ENCODE measurements at places on chromosomes 11 and 22. TPM values are rescaled to one million over a fixed set of nuclear protein-coding genes. Genes with fewer than 3 reads are reported as not detected.

The CREB3L1 gene
- 5.8 TPM for total RNA-seq

The KRTAP5-8 gene
- total RNA-seq: not detected

The ANKRD49 gene
- total RNA-seq: 7.0 TPM

The RIMBP3B gene
- 0.71 TPM for total RNA-seq

The MRE11 gene
- total RNA-seq: 21.9 TPM

The MS4A3 gene
- not detected for total RNA-seq

The OR51B5 gene
- total RNA-seq: not detected

The PKDREJ gene
- not detected for total RNA-seq

The THRSP gene
- not detected for total RNA-seq

The OTOG gene
- total RNA-seq: not detected

The LDHAL6A gene
- not detected for total RNA-seq

The USP2 gene
- total RNA-seq: 0.60 TPM

The AIFM3 gene
- total RNA-seq: 2.1 TPM

The STARD10 gene
- total RNA-seq: 22.3 TPM

The SYTL2 gene
- total RNA-seq: 29.9 TPM

The SYT12 gene
- 10.3 TPM for total RNA-seq

The RASSF10 gene
- total RNA-seq: 10.3 TPM

The CRYBB2 gene
- 0.23 TPM for total RNA-seq

The ARHGEF17 gene
- 10.9 TPM for total RNA-seq

The HORMAD2 gene
- total RNA-seq: not detected

The OR10A2 gene
- total RNA-seq: not detected

The TMEM191C gene
- total RNA-seq: 1.1 TPM

The FLRT1 gene
- total RNA-seq: 0.09 TPM

The CASP5 gene
- total RNA-seq: not detected

The IGLL5 gene
- total RNA-seq: not detected

The HPX gene
- 0.55 TPM for total RNA-seq

The MPEG1 gene
- total RNA-seq: not detected

The MMP8 gene
- total RNA-seq: not detected

The DDX25 gene
- 0.02 TPM for total RNA-seq

The CCDC188 gene
- not detected for total RNA-seq

The CALCA gene
- total RNA-seq: not detected

The MS4A15 gene
- not detected for total RNA-seq

The C11orf52 gene
- total RNA-seq: not detected

The LAYN gene
- total RNA-seq: 5.0 TPM

The FGF3 gene
- not detected for total RNA-seq

The CRYBB3 gene
- total RNA-seq: not detected

The OR8G5 gene
- total RNA-seq: not detected

The FIBIN gene
- total RNA-seq: not detected

The OR52H1 gene
- total RNA-seq: not detected

The SNU13 gene
- total RNA-seq: 167 TPM

The TRPM5 gene
- total RNA-seq: not detected

The SLC43A1 gene
- 3.9 TPM for total RNA-seq

The SLC22A8 gene
- total RNA-seq: not detected

The FAM111B gene
- 7.7 TPM for total RNA-seq

The DCHS1 gene
- total RNA-seq: 0.12 TPM

The SAA4 gene
- not detected for total RNA-seq

The PRAME gene
- total RNA-seq: 113 TPM

The ACTN3 gene
- total RNA-seq: 0.01 TPM

The MYOD1 gene
- total RNA-seq: not detected

The BAIAP2L2 gene
- total RNA-seq: 4.4 TPM

The MIOX gene
- not detected for total RNA-seq

Data from A549 treated with CpdA at 1 μM for 4 hours (cell line).